ENCODE measurements at places on chromosomes 4 and X. TPM values are rescaled to one million over a fixed set of nuclear protein-coding genes. Genes with fewer than 3 reads are reported as not detected.

The PPP2R2C gene
- total RNA-seq, result not detected

The MAGEC1 gene
- total RNA-seq, result not detected

The PASD1 gene
- total RNA-seq, result not detected

The TGIF2LX gene
- not detected for total RNA-seq
